ACHN (cell line): ENCODE measurements at places on chromosomes 6 and 20.

GRCh38 chr20:1894951-1895673, at the start of gene SIRPA:
Gene SIRPA (plus strand): TSS chr20:1895407. CDS start chr20:1895448, 41 bp downstream.
- peak; percentile 59 for DNase-seq

GRCh38 chr6:133432021-133432989, 191.1 kb downstream of the EYA4 start:
- DNase-seq: no peak

- no peak for DNase-seq
These were observed 1147.0 kb upstream of the EYS start for GRCh38 chr6:66854014-66854413.

DNA sequence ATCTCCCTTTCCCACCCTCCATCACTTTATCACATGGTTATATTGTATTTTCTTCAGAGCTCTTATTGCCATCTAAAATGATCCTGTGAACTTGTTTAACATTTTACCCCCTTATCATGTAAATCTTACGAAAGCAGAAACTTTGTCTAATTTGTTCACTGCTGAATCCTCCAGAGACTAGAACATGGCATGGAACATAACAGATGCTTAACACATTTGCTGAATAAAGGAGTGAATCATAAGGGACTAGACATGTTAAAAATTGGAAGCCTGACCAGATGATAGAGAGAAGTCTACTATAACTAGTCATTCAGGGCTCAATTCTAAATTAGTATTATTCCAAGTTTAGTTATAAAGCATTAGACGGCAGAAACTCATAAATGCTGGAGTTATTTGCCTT, 73.3 kb downstream of the MAN1A1 start:
- no peak for DNase-seq

- DNase-seq: peak; percentile 79
These were observed at the start of gene REV3L for GRCh38 chr6:111482959-111483735. Gene REV3L (minus strand): TSS chr6:111483218. CDS start chr6:111482888, 330 bp downstream.

GRCh38 chr6:168634541-168635328, 193.8 kb downstream of the SMOC2 start:
- no peak for DNase-seq

GRCh38 chr6:78599526-78599925, 267.8 kb upstream of the IRAK1BP1 start:
- DNase-seq: no peak

GRCh38 chr20:8858181-8858787, 210.6 kb upstream of the PLCB4 start:
- no peak for DNase-seq

DNA sequence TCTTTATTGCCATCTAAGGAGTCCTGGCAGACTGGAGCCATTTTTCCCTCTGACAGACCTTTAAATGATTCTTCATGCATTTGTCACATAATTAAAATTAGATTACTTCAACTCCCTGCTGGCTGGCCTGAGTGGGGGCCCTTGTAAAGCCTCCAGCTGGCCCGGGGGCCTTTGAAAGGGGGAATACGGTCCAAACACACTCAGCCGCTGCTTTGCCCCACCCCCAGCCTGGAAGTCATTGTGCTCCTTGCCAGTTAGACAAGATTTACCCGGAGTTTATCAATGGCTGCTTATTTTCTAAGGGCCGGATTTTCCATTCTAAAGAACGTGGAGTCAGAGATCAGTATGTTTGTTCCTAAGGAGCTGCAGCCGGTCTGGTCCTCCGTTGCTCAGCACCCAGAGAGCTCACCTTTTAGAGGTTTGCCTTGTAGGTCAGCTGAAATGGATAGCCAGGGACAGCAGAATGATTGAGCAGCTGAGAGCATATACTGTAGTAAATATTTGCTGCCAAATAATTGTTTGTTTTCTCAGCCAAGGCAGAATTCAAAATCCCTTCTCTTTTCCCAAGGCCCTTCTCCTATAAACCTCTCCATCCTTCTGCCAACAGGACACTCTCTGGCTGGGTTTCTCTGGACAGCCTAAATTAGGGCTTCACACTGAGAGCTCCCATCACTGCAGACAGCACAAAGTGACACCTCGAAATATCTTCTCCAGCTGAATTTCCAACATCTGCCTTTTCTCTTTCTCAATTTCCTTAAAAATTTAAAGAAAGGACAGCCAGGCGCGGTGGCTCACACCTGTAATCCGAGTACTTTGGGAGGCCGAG, 68.4 kb upstream of the RBM24 start:
- no peak for DNase-seq

DNA sequence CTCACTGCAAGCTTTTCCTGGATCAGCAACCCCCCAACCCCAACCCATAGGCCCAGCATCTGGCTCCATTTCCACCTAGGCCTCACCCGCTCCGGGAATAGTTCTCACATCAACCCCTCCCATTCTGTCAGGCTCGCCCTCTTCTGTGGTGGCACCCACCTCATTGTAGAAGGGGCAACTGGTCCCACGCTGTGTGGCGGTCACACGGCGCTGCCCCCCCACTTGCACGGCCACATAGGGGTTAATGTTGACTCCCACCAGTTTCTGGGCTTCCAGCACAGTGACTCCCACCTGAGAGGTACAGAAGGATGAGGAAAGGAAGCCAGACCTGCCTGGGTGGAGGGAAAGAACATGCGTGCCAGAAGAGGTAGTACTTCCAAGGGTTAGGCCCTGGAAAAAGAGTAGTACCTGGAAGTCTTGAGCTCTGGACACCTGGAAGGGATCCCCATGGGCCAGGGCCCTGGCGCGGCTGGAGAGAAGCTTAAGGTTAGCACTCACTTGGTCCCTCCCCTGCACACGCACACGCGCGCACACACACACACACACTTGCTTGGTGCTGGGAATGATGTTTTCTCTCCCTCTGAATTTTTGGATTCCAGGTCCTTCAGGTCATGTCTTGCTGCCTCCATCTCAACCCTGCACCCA, 12.7 kb upstream of the SPAG4 start:
- no peak for DNase-seq

GRCh38 chr6:67630146-67630545, 1004.9 kb upstream of the ADGRB3 start:
- DNase-seq: no peak

DNA sequence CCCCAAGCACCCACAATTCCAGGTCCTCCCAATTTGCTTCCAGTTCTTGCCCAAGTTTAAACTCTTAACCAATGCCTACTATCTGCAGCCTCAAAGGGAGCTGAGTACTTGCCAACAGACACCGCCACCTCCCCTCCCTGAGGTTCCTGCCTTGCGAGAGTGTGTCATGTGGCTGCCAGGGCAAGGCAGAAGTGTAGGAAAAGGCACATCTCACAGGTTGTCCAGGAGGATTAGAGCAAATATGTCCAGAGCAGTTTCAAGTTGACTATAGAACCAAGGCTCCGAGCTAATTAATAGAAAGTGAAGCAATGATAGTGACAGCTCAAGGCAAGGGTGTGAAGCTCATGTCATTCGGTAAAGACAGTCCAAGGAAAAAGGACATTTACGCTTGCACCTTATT, 127.8 kb downstream of the ATXN1 start:
- DNase-seq: no peak

DNA sequence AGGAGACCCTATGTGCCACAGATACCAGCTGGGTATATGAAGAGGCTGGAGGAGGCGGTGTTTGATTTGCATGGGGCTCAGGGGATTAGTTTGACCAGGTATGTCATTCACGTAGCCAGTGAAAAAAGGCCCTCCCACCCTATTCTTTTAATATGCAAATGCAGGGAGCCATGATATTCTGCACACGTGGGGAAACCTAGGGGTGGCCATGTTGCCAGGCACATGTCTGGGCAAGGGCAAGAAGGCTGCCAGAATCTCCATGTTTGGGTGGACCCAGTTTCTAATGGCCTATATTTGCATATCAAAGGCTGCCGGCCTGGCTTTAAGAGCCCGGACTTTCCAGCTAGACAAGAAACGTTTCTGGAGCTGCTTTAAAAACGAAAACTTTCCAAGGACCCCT, 60.4 kb downstream of the SOX4 start:
- no peak for DNase-seq

DNA sequence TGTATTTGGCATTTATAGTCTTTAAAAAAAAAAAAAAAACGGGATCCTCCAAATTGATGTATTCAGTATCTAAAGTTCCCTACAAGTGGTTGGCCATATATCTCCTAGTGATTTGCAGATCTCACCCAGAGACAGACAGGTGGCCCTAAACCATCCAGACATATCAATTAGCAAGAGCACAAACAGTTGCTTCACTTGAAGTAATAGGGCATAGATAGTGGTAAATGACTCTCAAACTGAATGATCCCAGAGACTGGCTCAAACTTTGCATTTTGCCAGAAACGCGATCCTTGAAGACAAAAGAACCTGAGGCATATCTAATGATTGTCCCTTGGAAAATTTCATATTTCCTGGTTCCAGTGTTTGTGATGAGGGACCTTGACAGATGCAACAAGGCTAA, 54.6 kb downstream of the HMGCLL1 start:
- no peak for DNase-seq

- DNase-seq: no peak
These were observed 6.4 kb downstream of the FNDC11 start for GRCh38 chr20:63560333-63560805.

GRCh38 chr20:20363799-20364592, 3.9 kb upstream of the INSM1 start:
- no peak for DNase-seq

DNA sequence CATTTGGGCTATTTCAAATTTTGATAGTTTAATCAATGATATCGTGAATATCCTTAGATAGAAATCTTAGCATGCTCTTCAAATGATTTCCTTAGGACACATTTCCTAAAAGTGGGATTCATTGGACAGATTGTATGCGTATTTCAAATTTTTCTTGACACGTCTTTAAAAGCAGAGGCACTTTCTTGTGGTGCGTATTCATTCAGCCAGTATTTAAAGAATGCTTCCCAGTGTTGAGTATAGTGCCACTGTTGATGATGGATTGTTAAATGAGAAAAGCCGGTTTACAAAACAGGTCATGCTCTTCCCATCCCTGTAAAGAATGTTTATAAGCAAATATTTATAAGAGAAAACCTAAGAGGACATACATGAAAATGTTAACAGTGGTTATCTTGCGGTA, 15.1 kb upstream of the NOL7 start:
- no peak for DNase-seq

GRCh38 chr6:66189915-66190314, 482.9 kb upstream of the EYS start:
- no peak for DNase-seq

GRCh38 chr20:5845681-5846615, 95.7 kb downstream of the SHLD1 start:
- no peak for DNase-seq

DNA sequence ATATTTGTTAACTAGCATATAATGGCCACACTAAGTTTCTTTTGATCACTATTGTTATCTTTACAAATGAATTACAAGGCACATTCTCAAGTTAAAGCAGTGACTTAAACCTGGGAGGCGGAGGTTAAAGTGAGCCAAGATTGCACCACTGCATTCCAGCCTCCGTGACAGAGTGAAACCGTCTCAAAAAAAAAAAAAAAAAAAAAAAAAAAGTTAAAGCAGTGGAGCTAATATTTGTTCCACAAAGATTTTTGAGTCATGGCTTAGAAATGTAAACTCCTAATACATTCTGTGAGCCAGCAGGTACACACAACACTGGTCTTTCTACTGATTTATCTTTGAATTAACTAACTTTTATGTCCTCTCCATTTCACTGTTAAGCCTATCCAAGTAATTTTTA, 221.7 kb upstream of the HTR1E start:
- DNase-seq: peak; percentile 11

DNA sequence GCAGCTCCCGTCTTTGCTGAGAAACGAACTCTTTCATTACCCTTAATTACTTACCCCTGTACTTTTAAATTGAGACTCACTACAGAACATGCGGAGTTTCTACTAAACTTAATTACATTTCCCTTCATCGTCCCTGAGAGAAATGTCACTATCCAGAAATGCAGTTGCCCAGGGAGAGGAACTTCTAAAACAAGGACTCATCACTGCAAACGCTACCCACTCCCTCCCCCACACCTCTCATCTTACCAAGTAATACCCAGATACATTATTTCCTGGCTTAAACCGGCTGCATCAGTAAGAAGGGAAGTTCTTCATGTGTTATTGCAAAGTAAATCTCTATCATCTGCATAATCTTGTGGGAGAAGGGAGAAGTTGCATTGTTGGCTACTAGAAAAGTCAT, 138.3 kb downstream of the IPCEF1 start:
- DNase-seq: no peak

DNA sequence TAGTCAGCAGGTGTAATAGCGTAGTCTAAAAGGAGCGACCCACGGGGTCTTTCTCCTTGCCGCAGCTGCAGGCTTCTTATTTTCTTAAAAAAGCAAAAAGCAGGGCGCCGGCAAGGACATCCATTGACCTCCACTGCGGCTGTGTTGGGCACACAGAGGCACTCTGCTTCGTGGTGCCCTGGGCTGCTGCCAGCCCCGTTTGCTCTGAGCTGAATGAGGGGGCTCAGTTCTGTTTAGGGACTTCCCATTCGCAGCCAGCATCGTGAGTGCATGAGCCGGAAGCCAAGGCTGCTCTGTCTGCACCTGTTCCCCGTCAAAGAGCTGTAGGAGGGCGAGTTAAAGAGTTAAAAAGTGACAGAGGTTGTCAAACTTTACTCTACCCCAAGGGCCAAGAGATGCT, 1.7 kb upstream of the SLC22A2 start:
- DNase-seq: no peak

DNA sequence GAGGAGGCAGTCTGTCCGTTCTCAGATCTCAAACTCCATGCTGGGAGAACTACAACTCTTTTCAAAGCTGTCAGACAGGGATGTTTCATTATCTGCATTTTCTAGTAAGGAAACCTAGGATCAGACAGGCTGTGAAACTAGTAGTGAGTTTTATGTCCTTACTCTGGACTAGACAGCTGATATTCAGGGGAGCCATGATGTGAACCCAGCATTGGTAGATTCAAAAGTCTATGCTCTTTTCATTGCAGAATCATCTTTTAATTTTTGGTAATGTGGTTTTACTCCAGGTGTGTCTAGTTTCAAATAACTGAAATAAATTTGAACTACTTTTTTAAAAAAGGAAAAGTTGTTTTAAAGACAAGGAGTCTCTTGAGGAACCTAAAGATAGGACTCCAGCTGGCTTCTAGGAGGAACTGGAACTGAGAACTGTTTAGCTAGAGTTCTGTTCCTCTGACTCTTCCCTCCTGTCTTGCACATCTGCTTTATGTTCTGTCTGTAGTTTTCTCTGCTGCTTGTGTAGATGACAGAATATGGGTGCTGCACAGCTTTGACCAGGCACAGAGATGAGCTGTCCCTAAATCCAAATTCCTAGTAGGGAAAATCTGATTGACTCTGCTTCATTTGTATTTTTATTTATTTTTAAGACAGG, 27.8 kb upstream of the RNF144B start:
- no peak for DNase-seq

GRCh38 chr6:83221889-83222479, 28.8 kb downstream of the RWDD2A start:
- peak; percentile 49 for DNase-seq

DNA sequence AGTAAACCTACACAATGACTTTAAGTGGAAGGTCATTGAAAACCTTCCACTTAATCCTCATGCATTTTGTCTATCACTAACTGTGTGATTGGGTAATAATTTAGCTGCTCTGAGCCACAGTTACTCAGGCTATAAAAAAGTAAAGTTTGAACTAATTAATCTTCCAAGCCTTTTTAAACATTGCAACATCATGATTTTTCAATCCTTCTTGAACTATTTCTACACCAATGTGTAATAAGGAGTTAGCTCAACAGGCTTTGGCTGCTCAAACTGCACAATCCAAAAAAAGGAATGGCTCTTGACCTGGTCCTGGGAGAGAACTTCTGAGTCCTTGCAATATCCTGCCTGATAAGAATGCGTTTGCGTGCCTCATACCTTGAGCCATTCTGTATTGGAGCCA, 34.8 kb upstream of the FILIP1 start:
- DNase-seq: no peak
